ENCODE measurements at places on chromosomes 1 and 21.
A peak's percentile ranks its signal among the peaks of the same experiment; 100 is the strongest.

DNA sequence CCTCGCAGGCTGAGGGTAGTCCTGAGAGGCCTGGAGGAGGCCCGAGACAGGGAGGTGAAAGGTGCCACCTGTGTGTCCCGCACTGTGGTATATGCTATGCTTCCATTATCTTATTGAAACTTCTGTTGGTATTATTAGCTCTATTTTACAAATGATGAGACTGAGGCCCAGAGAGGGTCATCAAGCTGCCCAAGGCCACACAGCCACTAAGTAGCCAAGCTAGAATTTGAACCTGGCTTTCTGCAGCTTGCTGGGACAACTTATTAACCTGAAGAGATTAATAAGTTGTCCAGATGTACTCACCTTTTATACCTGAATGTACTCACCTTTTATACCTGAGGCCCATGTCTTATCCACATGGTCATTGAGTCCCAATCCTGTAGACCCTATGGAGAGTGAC lies 83.0 kb downstream of the EPHB2 start:
- H3K4me3 ChIP-seq, result no peak overlapping the region
- no peak overlapping the region for H3K27ac ChIP-seq
- no peaks in the 10 kb centered on the region for H3K27me3 ChIP-seq
- H3K4me1 ChIP-seq, result peaks cover 34% of the 10 kb centered on the region

- H3K4me1 ChIP-seq, result peaks cover 44% of the 10 kb centered on the region
- H3K36me3 ChIP-seq, result no peaks in the 10 kb centered on the region
- H3K27ac ChIP-seq, result peak overlapping the region; percentile 93
- no peaks in the 10 kb centered on the region for H3K27me3 ChIP-seq
- H3K4me3 ChIP-seq, result peak overlapping the region; percentile 82
Observed at GRCh38 chr1:207868251-207868773, 42.6 kb downstream of the CD34 start.

GRCh38 chr1:64122588-64122987 lies 80.8 kb upstream of the UBE2U start:
- no peaks in the 10 kb centered on the region for H3K4me1 ChIP-seq
- no peak for DNase-seq
- H3K27me3 ChIP-seq, result no peaks in the 10 kb centered on the region
- H3K36me3 ChIP-seq, result no peaks in the 10 kb centered on the region
- no peak overlapping the region for H3K27ac ChIP-seq
- H3K4me3 ChIP-seq, result no peak overlapping the region

DNA sequence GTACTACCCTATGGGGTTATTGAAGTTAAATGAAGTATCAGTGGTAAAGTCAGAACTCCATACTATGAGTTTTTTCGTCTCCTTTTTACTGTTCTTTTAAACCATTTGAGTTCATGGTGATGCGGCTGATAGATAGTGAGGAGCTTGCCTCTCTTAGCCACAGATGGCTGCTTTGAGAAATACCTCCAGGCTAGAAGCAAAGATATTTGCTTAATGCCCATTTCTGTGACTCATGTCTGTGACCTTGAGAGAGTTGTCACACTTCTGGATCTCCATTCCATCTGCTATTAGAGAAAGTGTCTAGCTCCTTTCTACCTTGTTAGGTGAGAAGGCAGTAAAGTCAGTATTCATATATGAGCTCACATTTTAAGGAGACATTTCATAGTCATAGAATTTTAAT lies 89.5 kb upstream of the PLXNA2 start:
- no peaks in the 10 kb centered on the region for H3K4me1 ChIP-seq
- H3K27ac ChIP-seq, result no peak overlapping the region
- no peaks in the 10 kb centered on the region for H3K27me3 ChIP-seq
- no peaks in the 10 kb centered on the region for H3K36me3 ChIP-seq
- H3K4me3 ChIP-seq, result no peak overlapping the region

DNA sequence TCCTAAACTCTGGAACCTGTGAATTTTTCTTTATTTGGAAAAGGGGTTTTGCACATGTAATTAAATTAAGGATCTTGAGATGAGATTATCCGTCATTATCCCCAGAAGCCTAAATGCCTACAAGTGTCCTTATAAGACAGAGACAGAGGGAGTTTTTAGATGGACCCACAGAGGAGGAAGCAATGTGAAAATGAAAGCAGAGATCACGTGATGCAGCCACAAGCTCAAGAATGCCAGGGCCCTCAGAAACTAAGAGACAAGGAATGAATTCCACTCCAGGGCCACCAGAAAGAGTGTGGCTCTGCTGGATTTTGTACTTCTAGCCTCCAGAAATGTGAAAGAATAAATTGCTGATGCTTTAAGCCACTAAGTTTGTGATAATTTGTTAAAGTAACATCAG lies 183.6 kb upstream of the UBE2U start:
- no peaks in the 10 kb centered on the region for H3K4me1 ChIP-seq
- no peak overlapping the region for H3K27ac ChIP-seq
- peak; percentile 18 for DNase-seq
- no peaks in the 10 kb centered on the region for H3K27me3 ChIP-seq
- no peak overlapping the region for H3K4me3 ChIP-seq
- H3K36me3 ChIP-seq, result no peaks in the 10 kb centered on the region

GRCh38 chr1:201881617-201882016 lies 7.1 kb upstream of the SHISA4 start:
- H3K36me3 ChIP-seq, result no peaks in the 10 kb centered on the region
- no peak overlapping the region for H3K4me3 ChIP-seq
- no peak for DNase-seq
- no peaks in the 10 kb centered on the region for H3K27me3 ChIP-seq
- no peaks in the 10 kb centered on the region for H3K4me1 ChIP-seq

DNA sequence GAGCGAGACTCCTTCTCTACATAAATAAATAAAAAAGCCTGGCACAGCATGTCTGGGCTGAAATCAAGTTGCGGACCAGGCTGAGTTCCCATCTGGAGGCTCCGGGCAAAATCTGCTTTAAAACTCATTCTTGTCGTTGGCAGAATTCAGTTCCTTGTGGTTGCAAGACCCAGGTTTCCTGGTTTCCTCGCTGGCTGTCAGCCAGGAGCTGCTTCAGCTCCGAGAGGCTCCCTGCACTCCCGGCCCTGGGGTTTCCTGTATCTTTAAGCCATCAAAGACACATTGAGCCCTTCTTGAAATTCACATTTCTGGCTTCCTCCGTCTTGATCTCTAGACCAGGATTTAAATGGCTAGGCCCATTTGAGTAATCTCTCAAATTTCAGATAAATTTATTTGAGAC lies 20.6 kb upstream of the SCCPDH start:
- peak overlapping the region; percentile 54 for H3K27ac ChIP-seq
- H3K36me3 ChIP-seq, result no peaks in the 10 kb centered on the region
- no peak overlapping the region for H3K4me3 ChIP-seq

- no peak overlapping the region for H3K4me3 ChIP-seq
- H3K4me1 ChIP-seq, result peaks cover 4% of the 10 kb centered on the region
- no peaks in the 10 kb centered on the region for H3K36me3 ChIP-seq
- H3K27ac ChIP-seq, result no peak overlapping the region
- DNase-seq, result no peak
Observed at GRCh38 chr1:88736633-88737248, 52.7 kb downstream of the PKN2 start.

Data from transverse colon (tissue), 4 donors.